ENCODE measurements at places on chromosomes 7 and 10.

- no peak for DNase-seq
Observed at GRCh38 chr7:51569581-51569980, 253.0 kb upstream of the COBL start.

DNA sequence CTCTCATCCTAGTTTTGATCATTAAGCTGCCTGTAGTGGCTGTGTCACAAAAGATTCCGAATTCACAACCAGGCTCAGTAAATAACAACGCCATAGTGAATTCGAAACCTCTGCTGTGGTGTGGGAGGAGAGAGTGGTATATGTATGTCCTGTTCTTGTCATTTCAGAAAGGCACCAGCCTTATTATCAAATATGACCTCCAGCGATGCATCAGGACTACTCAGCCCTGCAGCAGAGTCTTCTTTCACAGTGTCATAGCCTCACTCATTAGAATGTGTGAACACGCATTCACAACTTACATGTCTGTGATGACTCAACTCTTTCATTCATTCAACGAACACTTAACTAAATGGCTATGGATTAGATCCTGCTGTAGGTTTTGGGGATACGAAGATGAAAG, 15.3 kb downstream of the AOC1 start:
- no peak for DNase-seq

DNA sequence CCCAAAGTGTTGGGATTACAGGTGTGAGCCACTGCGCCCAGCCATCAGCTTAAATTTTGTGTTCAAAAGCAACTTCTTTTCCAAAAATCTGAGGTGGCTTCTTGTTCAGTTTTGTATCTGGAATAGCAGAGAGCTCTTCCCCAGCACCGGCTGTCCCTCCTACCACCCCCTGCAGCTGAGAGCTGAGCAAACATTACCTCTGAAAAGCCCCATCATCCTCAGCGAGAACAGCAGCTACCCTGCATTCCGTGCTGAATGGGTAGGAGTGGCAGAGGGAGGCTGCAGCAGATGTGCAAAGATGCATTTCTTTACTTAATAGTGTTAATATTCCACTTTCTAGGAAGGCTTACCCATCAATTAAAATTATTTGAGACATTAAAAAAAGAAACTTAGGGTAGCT, 31.8 kb downstream of the CCM2 start:
- no peak for DNase-seq

- no peak for DNase-seq
Observed at GRCh38 chr7:47047384-47047783, 534.5 kb downstream of the TNS3 start.

DNA sequence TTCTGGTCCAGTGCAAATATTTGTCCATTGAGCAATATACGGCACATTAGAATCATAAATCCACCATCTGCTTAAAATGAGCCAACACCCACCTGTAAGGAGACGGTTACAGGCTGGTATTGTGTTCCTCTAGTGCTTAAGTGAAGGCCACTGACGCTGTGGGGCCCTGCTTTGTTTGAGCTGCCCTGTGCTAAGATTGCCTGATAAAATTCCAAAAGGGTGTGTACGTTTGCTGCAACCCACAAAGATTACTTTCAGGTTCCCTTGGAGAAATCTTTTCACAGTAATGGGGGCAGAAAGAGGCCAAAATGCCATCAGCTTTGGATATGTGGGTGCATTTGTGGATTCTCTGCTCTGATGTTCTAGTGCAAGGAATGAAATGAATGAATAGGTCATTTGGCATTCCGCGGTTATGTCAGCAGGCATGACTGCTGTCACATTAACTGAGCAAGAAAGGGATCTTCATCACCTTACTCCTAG, 34.4 kb downstream of the AGR3 start:
- no peak for DNase-seq

GRCh38 chr7:140674899-140675701, 2.4 kb downstream of the ADCK2 start:
- DNase-seq: peak; percentile 36

GRCh38 chr10:70589762-70590654, 12.5 kb downstream of the PRF1 start:
- DNase-seq: no peak

Measured in NT2/D1 (cell line).